Skeletal muscle cell (primary cell): ENCODE measurements at places on chromosomes 13 and 19.

- DNase-seq = no peak
Measured at GRCh38 chr19:18274219-18274780, at the start of gene IQCN. TSS of gene IQCN (minus strand) at chr19:18274452. CDS start at chr19:18269478, 4,974 bp downstream.

DNA sequence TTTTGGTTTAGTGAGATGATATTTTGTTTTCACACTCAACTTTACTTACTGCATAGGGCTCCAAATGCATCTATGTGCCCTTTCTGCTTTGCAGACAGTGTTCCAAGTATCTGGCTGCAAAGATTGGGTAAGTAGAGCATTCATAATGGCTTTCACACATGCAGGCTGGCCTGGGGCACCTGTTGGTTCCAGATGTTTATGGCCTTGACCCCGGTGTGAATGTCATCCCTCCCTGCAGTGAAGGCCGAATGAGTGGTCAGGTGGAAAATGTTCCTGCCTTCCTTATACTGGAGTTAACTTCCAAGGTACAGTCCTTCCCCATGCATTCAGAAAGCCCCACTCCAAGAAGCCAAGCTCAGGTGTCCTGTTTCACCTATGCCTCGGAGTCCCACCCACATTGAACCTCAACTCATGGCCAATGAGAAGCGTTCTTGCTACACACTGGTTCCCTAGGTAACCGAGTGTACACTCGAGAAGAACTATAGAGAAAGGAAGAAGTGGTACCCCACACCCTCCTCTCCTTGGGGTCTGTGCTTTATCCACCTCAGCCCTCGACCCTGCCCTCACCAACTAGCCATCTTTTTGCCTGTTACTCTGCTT lies 23.0 kb upstream of the ZNF536 start:
- DNase-seq = no peak

DNA sequence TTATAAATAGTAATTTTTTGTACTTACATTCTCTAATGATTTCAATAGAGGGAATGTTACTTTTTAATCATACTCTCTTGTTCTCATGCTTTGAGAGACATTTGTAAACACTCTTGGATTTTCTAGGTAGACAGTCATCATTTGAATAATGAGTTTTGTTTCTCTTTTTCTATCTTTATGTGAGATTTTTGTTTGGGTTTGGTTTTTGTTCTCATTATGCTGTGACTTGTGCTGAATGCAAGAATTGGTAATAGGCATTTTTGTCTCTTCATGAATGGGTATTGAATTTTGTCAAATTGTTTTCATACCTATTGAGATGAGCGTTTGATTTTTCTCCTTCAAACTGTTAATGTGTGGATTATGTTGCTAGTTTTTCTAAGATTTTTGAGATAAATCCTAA lies 56.8 kb upstream of the GPR183 start:
- DNase-seq = no peak

DNA sequence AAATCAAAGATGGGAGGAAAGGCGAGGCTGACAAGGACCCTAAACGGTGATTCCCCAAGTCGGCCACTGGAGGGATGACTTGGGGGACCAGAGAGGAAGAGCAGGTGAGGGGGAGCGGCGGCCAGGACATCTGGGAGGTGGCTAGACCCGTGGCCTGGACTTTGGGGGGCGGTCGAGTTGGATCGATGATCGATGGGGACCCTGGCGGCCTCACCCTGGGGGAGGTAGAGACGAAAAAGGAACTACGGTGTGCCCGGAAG lies 7.7 kb upstream of the CIRBP start:
- no peak for DNase-seq

- DNase-seq = no peak
Measured at GRCh38 chr13:99293178-99293577, 14.0 kb downstream of the GPR183 start.

- no peak for DNase-seq
Measured at GRCh38 chr13:37349916-37350315, 244.5 kb upstream of the CSNK1A1L start.

GRCh38 chr13:31862828-31863227 lies 123.5 kb downstream of the RXFP2 start:
- no peak for DNase-seq

GRCh38 chr13:67372868-67373464 lies 142.8 kb upstream of the PCDH9 start:
- no peak for DNase-seq

DNA sequence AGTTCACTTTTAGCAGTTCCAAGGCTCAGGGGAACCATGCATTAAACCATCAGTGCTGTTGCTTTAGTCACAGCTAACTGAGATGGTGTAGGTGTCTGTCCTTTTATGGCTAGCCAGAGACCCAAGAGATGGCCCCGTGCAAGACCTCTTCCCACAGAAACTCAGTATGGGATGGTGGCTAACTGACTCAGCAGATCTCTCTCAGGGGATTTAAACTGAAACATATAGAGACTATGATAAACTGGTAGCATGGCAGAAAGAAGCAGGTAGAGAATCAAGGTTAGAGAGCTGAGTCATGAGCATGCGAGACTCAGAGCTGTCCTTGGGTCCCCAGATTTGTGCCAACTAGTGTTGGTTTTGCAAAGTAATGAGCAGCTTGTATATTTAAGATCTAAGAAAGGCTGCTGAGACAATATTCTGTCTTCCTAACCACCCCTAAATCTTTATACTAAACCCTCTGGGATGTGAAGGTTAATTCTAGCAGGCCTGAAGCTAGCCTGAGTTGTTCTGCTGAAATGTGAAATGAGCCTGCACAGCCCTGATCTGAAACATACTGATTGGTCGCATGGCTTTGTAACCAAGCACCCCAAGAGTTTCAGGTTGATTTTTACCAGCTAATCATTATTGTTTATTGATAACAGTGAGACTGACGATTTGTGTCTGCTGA lies 6.5 kb upstream of the SCEL start:
- no peak for DNase-seq

- no peak for DNase-seq
Measured at GRCh38 chr13:25806264-25806974, 245.4 kb downstream of the SHISA2 start.

DNA sequence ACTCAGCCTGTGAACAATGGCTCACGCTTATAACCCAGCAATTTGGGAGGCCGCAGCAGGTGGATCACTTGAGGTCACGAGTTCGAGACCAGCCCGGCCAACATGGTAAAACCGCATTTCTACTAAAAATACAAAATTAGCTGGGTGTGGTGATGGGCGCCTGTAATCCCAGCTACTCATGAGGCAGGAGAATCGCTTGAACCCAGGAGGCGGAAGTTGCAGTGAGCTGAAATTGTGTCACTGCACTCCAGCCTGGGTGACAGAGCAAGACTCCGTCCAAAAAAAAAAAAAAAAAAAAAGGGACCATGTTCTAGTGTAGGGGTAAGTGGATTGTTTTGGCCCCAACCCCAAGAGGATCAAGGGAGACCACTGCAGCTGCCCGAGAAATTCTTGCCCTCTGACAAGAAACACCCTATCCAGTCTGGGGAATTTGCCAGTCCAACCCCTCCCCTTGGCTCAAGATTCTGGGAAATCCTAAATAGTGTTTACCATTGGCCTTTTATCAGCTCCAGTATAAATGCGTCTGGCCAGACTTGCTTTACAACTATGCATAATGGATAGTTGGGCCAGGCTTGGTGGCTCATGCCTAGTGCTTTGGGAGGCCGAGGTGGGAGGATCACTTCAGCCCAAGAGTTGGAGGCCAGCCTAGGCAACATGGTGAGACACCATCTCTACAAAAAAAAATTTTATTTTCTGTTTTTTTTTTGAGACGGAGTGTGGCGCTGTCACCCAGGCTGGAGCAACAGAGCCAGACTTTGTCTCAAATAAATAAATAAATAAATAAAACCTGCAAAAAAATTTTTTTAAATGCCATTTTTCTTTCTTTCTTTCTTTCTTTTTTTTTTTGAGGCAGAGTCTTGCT lies 5.1 kb upstream of the DHDH start:
- DNase-seq = no peak

DNA sequence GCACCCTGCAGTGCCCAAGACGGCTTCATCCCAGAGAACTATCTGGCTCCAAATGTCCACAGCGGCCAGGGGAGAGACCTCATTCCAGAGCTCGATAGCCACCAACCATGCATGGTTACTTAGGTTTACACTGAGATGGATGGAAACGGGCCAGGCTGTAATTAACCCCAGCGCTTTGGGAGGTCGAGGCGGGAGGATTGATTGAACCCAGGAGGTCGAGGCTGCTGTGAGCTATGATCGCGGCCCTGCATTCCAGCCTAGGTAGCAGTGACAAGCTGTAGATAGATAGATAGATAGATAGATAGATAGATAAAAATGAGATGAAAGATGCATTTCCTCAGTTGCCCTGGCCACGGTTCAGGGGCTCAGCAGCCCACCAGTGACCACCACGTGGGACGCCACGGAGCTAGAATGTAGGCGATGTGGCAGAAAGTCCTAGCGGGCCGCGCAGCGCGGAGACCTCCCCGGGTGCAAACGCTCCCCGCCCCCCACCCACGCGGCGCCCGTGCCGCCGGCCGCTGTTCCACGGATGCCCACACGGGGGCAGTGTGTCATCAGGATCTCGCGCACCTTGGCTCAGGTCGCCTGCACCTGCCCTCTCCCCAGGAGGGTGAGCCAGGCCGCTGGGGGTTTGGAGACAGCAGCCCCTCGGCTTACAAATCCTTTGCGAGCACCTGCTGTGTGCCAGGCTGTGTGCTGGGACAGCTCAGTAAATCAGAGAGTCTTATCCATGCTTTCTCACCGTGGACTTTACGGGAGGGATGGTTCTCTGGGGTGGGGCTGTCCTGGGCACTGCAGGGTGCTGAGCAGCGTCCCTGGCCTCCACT lies 13.5 kb upstream of the TLE5 start:
- DNase-seq = no peak

- no peak for DNase-seq
Measured at GRCh38 chr19:19525611-19526380, 2.9 kb upstream of the YJEFN3 start.

DNA sequence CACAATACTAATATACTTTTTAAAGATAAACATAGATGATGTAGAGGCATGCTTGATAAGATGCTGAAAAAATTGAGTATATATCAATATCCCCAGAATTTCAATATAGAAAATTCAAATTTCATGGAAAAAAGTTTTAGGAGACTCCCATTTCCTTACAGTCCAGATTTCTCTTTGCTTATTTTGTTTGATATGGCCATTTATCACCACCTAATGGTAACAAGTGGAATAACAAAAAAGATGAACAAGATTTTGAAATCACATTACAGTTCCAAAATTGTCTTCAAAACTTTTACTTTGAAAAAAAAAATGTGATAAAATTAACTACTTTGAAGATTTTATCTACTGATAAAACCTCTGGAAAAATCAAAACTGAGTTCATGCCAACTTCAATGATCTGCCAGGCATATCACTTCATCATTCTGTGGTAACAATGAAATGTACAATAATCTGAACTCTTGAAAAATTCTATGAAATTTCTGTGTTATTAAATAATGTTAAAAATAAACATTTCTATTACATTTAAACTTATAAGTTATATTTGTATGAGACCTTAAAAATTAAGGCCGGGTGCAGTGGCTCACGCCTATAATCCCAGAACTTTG lies 17.5 kb downstream of the MIPEP start:
- DNase-seq = no peak

- DNase-seq = no peak
Measured at GRCh38 chr13:99962242-99962641, 9.3 kb downstream of the ZIC5 start.

DNA sequence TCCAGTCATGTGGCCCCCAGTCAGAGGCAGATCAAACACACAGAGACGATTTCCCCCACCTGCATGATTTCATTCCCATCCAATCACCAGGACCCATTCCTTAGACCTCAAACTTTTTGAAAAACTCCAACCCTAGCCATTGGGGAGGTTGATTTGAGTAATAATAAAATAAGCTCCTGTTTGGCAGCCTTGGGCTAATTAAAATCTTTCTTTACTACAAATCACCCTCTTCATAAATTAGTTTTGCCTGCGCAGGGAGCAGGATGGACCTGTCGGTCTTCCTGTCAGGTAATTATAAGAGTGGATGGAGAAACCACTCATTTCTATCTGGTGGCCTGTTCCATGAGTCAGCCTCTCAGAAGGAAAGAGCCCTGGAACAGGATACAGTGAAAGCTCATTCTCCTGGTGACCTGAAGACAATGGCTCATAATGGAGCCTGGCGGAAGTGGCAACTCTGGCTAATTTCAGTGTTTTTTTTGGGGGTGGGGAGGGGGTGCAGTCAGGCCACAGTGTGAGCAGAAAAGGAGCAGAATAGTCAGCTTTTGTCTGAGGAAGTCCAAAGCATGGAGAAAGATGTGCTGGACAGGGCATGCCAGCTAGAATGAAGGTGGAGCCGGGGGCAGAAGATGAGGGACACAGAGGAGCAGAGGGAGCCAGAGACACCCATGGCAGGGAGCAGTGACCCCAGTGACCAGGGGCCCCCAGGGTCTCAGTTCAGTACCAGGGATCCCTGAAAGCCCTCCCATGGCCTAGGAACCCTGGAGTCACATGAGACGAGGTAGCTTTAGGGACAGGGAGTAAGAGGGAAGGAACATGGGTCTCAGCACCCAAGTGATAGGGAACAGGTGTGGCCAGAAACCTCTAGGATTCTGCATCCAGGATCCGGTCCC lies 31.8 kb upstream of the PSG9 start:
- no peak for DNase-seq

DNA sequence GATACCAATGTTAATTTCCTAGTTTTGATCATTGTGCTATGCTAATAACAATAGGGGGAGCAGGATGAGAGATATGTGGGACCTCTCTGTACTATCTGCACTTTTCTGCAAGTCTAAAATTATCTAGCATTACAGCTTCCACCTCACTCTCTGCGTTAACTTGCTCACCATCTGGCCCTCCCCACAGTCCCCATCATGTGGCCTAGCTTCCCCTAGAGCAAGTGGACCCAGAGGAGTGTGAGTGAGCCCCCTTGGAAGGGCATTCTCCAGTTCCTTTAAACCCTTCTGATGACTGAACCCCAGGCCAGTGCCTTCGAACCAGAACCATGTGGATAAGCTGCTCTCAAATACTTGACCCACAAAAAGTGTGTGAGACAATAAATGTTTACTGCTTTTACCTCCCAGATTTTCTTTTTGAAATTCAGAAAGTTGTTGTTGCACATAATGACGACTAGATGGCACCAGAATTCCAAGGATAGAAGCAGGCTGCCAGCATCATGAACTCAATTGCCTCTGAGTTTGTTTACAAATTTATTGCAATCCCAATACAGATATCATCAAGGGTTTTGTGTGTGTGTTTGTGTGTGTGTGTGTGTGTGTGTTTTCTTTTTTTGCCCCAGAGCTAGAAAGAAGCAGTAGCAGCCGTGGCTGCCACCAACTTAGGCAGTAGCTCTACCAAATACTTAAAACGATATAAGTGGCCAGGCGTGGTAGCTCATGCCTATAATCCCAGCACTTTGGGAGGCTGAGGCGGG lies 49.0 kb upstream of the ZNF780A start:
- peak; percentile 7 for DNase-seq

DNA sequence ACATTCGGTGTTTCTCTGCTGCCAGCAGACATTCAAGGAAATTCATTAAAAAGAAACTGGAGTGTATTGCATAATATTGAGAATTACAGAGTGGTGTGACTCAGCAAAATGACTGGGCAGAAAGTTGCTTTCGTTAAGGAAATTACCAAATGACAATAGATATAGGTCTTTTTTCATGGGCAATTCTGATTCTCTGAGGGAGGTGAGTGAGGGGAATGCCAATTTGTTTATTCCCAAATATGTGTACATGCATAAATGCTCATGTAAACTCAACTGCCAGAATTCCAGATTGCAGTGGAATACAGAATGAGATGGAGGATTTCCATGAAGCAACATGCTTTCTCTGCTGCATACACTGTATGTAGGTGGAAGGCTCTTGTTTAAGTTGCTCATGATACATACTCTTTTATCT lies 1730.1 kb downstream of the SLITRK5 start:
- DNase-seq = peak; percentile 49

- no peak for DNase-seq
Measured at GRCh38 chr13:96948127-96948526, 46.1 kb downstream of the OXGR1 start.

GRCh38 chr13:62964522-62964921 lies 1548.9 kb upstream of the PCDH20 start:
- DNase-seq = no peak
